ENCODE measurements at places on chromosomes 13 and 19.

DNA sequence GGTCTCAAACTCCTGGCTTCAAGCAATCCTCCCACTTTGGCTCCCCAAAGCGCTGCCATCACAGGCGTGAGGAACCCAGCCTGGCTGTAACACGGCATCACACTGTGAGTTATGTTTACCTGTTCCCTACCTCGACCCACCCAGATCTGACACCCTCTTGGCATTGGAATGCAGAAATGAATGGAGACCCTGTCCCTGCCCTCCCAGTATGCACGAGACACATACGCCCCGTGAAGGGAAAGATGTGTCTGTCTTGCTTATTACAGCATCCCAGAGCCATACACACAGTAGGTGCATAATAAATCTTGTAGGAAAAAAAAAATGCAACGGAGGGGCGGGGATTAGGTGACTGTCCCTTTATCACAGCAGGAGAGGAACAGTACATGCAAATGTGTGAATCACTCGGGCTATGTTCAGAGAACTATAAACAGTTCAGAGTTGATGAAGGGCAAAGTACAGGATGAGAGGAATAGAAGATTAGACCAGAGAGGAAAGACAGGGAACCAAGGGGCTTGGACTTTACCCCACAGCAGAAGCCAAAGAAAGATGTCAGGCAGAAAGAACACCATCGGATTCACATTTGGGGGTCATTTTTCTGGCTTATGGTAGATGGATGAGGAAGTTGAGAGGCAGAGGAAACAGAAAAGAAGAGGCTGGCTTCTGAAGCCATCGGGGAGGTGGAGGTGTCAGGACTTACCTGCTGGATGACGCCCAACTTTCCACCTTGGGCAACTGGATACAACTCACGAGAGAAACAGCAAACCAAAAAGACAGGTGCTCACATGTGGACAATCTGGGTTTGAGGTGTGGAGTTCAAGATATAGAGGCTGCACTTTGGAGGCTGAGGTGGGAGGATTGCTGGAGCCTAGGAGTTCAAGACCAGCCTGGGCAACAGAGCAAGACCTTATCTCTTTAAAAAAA, 94.3 kb downstream of the INSR start:
- no peak for DNase-seq

GRCh38 chr13:18948664-18949488, 232.7 kb downstream of the TUBA3C start:
- DNase-seq, result no peak

DNA sequence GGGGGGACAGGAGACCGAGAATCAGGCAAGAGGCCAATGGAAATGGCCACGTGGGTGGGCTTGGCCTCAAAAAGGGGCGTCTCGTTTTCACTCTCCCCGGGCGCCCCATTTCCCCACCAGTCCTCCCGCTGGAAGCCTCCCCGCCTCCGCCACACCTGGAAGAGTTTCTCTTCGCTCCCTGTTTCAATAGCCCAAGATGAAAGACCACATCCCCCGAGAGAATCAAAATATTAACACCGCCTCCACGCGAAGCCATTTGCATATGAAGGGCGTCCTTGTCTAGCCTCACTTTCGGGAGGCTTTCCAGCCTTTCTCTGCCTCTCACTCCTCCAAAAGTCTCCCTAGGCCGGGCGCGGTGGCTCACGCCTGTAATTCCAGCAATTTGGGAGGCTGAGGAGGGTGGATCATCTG, 691 bp upstream of the OLFM2 start:
- peak; percentile 92 for DNase-seq

- no peak for DNase-seq
Measured at GRCh38 chr13:48491423-48492095, 41.3 kb downstream of the RCBTB2 start.

- DNase-seq, result no peak
Measured at GRCh38 chr19:611481-611868, 21.8 kb downstream of the HCN2 start.

DNA sequence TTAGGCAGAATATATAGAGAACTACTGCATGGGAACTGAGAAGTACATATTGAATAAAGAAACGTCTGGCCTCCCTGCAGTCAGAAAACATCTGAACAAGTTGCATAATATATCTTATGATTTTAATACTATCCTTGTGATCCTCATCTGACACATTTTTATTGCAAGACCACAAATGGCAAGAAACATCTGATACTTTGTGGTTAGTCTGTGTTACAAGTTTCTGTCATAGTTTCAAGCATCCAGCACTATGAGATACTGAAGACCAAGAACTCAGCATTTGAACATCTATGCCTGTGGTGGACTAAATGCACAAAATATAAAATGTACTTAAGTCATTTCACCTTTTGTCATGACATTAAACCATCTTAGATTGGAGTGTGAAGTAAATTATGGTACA, 1175.8 kb upstream of the MIR17HG start:
- no peak for DNase-seq

- no peak for DNase-seq
Measured at GRCh38 chr13:33287142-33287882, 1.8 kb upstream of the STARD13 start.

- peak; percentile 97 for DNase-seq
Measured at GRCh38 chr19:48746738-48747575, at the start of gene IZUMO1. Gene IZUMO1, minus strand, starts transcription at chr19:48746909. Its CDS starts 1,050 bp downstream, at chr19:48745859.

DNA sequence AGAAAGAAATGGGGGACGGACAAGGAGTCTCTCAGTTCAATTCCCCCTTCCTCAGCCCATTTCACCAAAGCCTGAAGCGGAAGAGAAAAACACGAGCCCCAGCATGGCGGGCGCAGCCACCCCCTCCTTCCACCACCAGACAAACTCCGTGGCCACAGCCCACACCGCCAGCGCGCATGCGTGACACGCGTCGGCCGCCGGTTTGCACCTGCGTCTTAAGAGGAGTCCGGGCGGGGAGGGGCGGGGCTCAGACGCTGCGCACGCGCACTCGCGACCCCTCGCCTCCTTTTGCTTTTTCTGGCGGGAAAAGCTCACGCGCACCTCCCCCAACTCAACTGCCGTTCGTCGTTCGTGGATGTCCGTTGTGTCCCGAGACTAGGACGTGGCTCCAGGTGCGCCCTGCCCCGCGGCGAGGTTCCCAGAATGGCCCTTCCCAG, at the start of gene KASH5:
TSS of gene KASH5 (plus strand) at position 314 of the 437 bp plus-strand sequence. CDS start 2,635 bp downstream, outside the sequence.
- DNase-seq, result peak; percentile 62

DNA sequence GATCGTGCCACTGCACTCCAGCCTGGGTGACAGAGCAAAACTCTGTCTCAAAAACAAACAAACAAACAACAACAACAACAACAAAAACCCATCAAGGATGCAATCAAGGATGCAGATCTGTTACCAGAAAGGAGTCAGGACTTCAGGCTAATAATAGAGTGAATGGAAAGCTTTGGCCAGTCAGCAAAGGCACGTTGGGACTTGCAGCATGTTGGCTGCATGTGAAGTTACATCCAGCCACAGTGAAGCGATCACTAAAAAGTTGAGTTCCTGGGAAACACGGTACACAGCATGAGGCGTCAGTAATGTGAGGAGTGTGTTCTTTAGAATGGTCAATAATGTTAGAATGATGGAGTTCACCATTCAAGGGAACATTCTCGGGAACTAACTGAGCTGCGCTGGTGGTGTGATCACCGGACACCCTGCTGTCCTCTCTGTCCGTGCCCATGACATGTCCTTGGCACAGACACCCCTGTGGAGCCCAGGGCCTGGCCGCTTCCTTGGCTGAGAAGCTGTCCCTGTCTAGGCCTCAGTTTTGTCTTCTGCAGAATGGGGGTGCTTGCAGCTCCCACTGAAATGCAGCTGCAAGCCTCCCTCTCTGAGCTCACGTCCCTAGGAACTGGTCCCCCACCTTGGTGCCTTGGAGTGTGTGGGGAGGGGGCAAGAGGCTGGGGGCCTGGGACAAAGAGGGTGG, 2.3 kb upstream of the LGALS7B start:
- DNase-seq, result no peak

DNA sequence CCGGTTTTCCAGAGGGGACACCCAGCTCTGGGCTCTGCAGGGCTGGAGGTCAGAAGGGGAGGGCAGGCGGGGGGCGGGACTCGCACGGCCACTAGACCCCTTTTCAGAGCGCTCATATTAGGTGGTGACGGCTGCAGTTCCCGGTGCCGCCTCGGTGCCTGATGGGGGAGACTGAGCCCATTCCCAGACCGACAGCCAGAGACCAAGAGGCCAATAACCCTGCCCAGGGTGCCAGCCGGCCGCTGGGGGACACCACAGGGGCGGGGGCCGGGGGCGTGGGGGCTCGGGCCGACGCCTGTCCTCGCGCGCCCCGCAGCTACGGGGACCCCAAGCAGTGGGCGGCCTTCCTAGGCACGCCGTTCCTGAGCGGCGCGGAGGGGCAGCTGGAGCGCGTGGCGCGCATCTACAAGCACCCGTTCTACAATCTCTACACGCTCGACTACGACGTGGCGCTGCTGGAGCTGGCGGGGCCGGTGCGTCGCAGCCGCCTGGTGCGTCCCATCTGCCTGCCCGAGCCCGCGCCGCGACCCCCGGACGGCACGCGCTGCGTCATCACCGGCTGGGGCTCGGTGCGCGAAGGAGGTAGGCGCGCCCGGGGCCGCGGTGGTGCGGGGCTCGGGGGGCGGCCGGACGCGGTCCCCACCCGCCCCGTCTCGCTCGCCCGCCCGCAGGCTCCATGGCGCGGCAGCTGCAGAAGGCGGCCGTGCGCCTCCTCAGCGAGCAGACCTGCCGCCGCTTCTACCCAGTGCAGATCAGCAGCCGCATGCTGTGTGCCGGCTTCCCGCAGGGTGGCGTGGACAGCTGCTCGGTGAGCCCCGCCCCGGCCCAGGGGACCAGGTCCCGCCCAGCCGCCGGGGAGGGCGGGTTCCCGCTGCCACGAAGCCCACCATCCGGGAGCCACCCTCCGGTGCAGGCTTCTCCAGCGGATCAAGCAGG, 2.4 kb downstream of the TIMM13 start:
- DNase-seq, result peak; percentile 84

- no peak for DNase-seq
Measured at GRCh38 chr19:34148658-34149185, 23.6 kb upstream of the LSM14A start.

DNA sequence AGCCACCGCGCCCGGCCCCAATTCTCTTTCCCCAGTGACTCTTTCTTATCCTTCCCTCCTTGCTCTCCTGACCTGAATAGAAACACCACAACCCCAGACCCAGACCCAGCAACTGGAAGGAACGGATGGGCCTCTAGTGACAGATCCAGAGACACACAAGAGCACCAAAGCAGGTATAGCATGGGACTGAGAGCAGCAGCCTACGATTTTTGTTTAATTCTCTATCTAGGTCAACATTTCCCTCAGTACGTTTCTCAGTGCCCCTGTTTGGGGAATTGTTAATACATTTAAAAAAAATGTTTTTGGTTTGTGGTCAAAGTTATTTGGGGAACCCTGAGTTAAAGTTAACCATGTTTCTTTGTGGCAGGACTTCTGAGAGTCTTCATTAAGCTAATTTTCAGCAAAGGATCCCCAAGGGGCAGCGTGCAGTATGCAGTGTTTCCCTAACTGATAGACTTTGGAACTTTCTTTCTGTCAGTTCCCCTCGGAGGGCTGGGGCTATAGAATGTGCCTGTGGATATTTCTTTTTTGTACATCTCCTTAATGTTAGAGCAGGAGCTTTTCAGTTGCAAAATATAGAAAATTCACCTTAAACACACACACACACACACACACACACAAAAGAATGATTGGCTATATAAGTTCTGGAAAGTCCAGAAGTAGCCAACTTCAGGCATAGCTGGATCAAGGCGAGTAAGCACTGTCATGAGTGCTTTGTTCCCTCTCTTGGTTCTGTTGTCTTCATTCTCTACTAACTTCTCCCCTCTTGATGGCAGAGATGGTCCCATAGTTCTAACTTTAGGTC, 6.3 kb downstream of the FXYD5 start:
- no peak for DNase-seq

DNA sequence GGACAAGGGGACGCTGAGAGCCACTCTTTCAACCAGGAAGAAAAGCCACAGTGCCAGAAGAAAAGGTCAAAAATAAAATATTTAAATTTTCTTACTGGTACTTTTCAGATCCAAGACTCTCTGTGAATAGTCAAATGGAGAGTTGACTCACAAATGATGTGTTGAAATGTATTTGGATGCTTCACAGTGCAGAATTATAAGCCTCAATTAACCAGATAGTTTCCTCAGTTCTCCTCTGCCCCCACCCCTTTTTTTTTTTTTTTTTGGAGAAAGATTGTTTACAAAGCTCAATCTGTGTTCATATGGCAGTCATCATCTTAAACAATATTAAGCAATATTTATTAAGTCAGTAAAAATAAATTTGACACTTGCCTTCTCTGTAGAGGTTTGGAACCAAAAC, 470.8 kb downstream of the FGF9 start:
- no peak for DNase-seq

DNA sequence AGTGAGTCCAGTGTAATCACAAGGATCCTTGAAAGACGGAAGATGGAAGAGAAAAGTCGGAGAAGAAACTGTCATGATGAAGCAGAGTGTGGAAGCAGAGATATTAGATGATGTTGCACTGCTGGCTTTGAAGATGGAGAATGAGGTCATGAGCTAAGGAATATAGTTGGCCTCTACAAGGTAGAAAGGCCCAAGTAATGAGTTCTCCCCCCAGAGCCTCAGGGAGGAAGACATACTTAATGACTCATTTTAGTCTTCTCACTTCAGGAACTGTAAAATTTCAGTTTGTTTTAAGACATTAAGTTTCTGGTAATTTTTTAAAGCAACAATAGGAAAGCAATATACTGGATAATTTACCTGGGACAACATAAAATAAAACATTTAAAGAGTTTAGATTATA, 1331.5 kb upstream of the PCDH20 start:
- DNase-seq, result no peak

Measured in GM23338 (cell line).